Suppressor macrophage (primary cell): ENCODE measurements at places on chromosomes 12 and 14.

DNA sequence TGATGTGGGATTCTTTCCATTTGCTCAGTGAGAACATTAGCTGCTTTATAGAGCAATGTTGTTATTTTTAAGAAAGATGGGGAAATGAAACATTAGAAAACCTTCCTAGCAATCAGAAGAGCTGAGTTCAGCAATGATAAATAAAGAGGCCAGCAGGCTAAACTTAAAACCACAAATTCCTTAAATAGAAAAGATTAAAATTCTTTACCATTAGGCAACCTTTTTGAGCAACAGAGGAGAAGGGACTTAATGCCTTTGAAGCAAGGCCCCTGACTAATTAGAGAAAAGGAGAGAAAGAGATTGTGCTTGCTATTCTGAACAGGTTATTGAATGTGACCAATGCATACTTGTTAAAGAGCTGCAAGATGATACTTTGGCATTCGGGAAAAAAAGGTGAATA, 160.8 kb upstream of the LMO3 start:
- no peak for DNase-seq

GRCh38 chr12:92786045-92786444, 83.3 kb downstream of the PLEKHG7 start:
- DNase-seq, result peak; percentile 56

DNA sequence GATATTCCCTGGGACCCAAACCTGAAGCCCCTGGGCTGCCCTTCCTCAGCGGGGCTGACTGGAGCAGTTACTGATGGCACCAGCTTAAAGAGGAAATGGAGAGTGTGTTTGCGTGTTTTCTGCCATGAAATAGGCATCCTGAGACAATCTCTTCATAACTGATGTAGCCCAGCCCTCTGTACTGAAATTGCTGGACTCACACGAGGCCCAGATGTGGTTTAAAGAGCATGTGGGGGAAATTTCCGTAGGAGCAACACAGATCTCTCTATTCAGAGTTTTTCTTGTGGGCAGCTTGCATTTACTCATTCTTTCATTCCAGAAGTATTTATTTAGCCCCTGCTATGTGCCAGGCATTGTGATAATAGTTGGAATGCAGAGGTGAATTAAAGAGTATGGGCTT, 782.1 kb upstream of the TBX3 start:
- no peak for DNase-seq

DNA sequence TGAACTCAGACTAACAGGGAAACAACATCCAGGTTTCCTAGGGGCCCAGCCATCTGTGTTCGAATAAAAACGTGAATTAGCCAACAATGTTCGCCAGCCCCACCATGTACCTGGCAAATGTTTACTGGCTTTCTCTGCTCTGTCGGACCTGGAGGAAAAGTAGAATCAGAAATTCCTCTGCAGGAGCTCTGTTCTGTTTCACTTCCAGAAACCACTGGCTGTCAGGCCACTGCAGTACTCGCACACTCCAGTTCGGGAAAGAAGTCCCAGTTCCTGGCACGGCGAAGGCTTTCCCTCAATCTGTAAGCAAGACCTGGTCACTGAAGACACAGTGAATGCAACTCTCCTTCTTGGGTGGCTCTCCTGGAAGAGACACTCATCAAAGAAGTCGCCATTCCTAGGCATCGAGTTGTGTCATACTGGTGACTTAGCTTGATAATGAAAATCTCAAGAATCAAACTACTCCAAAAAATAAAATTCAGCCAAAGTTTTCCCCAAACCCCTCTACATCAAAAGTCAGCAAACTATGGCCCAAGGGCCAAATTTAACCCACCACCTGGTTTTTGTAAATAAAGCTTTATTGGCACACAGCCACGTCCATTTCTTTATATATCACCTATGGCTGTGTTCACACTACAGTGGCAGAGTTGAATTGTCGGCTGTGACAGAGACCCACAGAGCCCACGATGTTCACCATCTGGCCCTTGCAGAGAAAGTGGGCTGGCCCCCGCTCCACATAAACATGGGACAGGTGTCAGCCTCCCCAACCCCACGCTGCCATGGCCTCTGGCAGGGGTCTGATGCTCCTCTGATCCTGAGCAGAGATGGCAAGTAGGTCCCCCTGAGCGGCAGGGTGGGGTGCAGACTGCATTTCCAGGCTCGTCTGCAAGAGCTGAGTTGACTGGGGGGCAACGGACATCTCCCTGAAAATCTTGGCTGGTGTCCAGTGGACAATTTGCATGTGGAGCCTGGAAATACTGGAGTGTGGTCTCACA, 189.2 kb upstream of the DIO3 start:
- no peak for DNase-seq

- peak; percentile 26 for DNase-seq
Observed at GRCh38 chr14:64746298-64747250, 42.4 kb downstream of the PLEKHG3 start.

- no peak for DNase-seq
Observed at GRCh38 chr12:129145381-129145780, 292.1 kb downstream of the GLT1D1 start.

- peak; percentile 42 for DNase-seq
Observed at GRCh38 chr14:61462566-61463193, 141.3 kb downstream of the PRKCH start.

DNA sequence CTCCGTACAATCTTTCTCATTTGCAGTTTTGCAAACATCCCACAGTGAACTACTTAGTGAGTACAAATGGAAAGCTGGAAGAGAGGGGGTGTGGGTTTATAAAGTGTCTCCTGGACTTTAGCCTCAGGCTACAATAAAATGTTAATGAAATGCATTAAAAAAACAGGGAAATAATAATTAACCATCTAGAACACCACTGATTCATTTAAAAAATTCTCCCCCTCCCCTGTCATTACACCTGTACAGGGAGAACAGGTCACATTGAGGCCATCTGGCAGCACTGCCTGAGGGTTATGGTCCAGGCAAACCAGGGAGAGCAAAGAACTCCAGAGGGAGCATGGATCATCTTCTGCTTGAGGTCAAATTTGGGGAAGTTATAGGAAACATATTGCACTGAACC, 96.3 kb downstream of the TSPAN8 start:
- DNase-seq, result no peak

DNA sequence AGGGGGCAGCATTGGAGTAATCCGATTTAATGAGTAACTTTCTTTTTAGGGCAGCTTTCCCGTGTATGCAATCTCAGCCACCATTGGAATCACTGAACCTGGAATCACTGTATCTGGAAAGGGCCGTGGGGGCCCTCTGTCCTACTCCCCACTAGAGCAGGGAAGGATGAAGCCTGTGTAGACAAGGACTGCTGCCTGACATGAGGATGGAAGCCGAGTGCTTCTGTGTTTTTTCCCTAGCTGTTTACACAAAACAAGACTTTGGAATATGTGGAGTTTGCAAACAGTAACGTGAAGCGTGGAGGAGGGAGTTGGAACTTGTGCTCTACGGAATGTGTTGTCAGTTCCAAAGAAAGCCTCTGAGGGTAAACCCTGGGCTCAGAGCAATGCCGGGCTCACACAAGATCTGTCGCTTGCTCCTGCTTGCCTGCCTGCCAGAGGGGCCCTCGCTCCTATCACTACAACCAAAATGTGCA, 32.4 kb upstream of the HDAC7 start:
- DNase-seq, result no peak

DNA sequence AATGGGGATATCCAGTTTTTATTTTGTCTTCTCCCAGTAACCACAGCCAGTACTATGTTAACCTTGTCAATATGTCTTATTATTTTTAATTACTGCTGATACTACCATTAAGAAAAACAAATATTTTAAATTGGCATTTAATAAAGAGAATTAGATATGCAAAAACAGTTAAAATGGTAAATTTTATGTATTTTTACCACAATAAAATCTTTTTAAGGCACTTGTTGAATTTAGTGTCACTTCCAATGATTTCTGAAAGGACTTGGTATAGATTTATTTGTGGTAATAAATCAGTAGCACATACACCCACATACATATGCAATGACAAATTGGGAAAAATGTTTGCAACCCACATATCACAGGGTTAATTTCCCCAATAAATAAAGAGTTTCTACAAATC, 14.0 kb downstream of the CDKN1B start:
- DNase-seq, result no peak

GRCh38 chr12:568486-568885, 94.8 kb downstream of the NINJ2 start:
- DNase-seq, result no peak

DNA sequence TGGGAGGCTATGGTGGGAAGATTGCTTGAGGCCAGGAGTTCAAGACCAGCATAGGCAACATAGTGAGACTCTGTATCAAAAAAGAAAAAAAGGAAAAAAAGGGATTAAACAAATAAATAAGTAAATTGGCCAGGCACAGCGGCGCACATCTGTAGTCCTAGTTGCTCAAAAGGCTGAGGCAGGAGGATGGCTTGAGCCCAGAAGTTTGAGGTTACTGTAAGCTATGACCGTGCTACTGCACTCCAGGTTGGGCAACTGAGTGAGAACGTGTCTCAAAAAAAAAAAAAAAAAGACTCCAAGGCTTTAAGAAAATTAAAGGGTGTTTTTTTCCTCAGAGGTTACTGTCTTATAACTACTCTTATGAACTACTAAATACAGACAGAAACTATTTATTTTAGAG, 11.7 kb downstream of the BEST3 start:
- no peak for DNase-seq

GRCh38 chr12:80162177-80162576, 62.8 kb downstream of the OTOGL start:
- no peak for DNase-seq

- no peak for DNase-seq
Observed at GRCh38 chr14:82740547-82740946, 1206.9 kb upstream of the SEL1L start.

- no peak for DNase-seq
Observed at GRCh38 chr14:100122481-100123223, 36.8 kb downstream of the DEGS2 start.

DNA sequence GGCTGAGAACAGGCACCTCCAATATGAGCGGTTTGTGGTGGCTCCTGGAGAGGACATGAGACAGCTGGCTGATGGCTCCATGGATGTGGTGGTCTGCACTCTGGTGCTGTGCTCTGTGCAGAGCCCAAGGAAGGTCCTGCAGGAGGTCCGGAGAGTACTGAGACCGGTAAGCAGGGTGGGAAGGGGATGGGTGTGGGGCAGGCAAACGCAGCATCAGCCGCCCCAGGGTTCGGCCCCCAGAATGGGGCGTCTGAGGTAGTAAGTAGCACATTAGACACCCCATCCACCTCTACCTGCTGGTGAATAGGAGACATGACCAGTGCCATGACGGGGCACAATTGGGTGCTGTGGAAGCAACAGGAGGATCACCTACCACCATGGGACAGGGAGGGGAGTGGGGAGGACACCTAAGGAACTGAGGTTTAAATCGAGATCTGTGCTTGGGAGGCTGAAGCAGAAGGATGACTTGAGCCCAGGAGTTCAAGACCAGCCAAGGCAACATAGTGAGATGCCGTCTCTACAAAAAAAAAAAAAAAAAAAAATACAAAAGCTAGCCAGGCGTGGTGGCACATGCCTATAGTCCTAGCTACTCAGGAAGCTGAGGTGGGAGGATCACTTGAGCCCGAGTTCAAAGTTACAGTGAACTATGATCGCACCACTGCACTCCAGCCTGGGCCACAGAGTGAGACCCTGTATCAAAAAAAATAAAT, 25.5 kb downstream of the ITGA7 start:
- DNase-seq, result no peak

DNA sequence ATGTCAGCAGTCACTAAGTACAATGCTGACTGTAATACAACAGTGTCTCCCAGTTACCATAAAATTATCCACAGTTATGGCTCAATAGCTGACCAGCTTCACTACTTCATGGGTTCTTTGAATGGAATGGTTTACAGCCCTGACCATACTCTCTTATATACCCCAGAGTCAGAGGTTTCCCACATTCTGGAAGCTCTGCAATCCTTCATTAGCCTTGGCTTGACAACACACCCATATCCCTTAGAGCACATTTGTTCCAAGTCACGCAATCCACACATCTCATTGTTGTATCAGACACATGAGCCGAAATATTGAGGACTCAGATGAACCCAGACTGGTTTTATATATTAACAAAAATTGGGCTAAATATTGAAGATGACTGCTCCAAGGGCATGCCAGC, 209.4 kb upstream of the PLXNC1 start:
- no peak for DNase-seq

GRCh38 chr12:95208678-95209077, 8.6 kb downstream of the FGD6 start:
- DNase-seq, result no peak

DNA sequence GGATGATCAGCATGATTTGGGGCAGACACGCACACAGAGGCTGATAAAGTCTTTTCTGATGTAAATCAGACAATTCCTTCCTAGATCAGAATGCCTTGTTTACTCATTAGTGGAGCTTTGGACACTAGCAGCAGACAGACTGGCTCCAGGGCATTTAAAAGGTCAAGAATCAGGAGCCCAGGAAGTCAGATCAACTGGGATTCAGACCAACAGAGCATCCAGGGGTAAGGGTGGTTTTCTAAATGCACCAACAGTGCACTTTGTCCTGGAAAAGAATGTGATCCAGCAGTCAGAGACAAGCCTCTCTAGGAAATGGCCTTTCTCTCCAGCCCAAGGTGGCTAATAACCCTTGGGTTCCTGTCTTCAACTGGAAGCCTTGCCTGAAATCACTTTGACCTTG, 405.3 kb downstream of the MED13L start:
- DNase-seq, result no peak

DNA sequence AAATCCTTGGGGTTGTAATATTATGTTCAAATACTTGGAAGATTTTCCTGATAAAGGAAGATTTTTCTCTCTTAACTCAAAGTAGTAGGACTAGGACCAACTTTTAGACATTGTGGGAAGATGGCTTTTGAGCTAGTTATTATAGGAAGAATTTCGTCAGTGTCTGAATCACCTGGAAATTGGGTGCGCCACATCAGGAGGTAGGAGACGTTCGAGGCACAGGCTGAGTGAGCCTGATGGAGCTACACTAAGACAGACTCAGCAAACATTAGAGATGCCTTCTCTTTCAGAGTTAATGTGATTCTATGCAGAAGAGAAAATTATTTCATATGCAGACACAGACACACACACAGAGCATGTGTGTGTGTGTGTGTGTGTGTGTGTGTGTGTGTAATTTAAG, 84.7 kb downstream of the DERA start:
- DNase-seq, result no peak

- no peak for DNase-seq
Observed at GRCh38 chr14:89384023-89384422, 33.0 kb downstream of the FOXN3 start.

GRCh38 chr14:22540293-22540692, 48.7 kb downstream of the DAD1 start:
- no peak for DNase-seq

DNA sequence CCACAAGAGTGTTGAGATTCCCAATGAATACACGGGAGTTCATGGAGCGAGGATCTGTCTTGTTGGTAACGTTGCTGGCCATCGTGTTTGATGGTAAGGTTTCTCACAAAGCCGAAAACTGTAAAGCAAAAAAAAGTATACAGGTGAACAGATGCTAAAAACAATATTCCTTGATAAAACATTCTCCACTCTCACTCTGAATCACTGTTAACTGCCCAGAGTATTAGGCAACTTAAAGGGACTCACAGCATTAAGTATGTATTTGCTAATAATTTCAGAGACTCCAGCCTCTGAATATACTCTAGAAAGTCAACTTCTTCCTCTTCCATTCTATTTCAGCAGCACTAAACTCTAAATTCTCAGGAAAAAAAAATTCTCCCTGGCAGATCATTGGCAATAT, 35.1 kb downstream of the HNRNPC start:
- DNase-seq, result no peak

- DNase-seq, result no peak
Observed at GRCh38 chr14:22210026-22210425, 379.0 kb downstream of the DAD1 start.
